MM.1S (cell line): ENCODE measurements at places on chromosomes 1 and 21.

- no peak for DNase-seq
These were observed 96.7 kb upstream of the RGS18 start for GRCh38 chr1:192061556-192061955.

- no peak for DNase-seq
These were observed 11.6 kb upstream of the SESN2 start for GRCh38 chr1:28247612-28248272.

DNA sequence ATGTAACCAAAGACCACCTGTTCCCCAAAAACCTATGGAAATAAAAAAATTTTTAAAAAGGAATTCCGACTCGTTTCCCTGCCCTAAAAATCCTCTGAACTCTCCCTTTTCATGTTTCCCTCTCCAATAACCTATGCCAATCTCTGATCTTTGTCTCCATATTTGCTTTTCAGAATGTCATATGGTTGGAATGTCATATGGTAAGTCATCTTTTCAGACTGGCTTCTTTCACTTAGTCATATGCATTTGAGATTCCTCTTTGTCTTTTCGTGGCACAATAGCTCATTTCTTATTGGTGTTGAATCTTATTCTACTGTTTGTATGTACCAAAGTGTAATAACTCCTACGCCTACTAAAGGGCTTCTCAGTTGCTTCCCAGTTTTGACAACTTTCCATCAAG, 117.5 kb downstream of the BACH1 start:
- DNase-seq = no peak

DNA sequence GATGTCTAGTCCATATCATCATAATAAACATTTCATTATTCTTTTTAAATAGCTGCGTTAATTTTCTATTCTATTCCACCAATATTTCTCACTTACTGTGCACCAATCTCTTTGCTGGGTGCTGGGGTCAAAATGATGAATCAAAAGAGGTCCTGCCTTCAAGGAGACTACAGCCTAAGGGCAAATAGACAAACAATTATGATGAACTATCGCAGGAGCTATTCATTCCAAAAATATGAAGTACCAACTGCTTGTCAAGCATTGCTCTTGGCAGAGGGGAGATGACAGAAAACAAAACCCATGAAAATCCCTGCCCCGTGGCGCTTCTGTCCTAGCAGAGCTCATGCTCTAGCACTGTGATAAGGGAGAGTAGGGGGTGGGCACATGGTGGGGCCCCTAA, 28.8 kb upstream of the SLC26A9 start:
- DNase-seq = no peak

DNA sequence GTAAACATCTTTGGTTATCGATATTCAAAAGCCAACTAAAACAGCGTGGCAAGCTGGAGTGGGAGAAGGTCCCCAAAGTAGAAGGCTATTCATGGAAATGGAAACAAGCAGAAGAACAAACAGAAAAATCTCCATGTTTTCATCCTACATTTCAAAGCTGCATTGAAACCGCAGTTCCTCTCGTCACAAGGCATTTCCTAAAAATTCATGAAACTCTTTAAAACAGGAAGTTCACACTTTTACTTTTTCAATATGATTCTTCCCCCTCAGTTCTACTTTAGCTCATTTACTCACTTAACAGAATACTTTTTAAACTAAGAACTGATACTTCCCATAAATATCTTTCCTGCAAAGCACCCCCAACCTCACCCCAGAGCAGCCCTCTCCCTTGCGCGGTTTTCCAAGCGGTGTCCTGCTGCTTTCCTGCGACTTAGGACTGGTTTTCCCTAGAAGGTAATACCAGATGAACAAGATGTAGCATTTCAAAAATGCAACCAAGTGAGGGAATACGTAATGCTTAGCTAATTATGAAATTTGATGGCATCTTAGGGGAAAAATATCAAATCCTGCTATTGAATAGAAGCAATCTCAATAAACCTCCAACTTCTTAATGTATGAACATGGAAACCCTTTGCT, 228.3 kb upstream of the PKN2 start:
- DNase-seq = no peak

DNA sequence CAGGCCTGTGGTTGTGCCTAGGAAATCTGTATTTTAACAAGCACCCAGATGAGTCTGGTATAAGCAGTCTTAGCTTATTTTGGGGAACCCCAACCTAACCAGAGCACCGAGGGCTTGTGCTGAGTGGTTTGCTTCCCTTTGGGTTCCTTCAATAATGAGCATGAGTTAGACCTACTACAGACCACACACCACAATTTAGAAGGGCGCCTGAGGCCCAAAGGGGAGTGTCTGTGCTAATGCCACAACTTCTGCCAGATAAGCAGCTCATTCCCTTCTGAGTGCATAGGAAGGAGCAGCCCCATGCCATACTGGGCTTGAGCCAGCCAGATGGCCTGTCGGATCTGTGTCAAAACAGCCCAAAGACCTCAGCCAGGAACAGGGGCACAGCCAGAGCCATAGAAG, 15.4 kb upstream of the LSS start:
- no peak for DNase-seq

DNA sequence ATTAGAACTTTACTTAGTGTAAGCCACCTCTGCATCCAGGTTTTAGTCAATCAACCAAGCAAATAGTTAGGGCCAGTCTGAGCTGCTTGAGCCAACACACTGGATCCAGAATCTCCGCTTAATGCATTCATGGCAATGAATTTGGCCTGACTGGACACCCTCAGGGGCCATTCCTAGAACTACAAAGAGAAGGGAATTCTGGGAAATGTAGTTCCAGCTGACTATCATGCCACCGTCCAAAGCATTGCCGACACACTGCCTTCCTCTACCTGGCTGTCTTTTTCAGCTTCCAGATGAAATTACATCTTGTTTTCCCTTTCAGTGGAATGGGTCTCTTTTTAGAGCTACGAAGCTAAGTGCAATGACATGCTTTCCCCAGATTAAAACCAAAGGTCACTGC, 163.0 kb upstream of the IGSF21 start:
- no peak for DNase-seq

DNA sequence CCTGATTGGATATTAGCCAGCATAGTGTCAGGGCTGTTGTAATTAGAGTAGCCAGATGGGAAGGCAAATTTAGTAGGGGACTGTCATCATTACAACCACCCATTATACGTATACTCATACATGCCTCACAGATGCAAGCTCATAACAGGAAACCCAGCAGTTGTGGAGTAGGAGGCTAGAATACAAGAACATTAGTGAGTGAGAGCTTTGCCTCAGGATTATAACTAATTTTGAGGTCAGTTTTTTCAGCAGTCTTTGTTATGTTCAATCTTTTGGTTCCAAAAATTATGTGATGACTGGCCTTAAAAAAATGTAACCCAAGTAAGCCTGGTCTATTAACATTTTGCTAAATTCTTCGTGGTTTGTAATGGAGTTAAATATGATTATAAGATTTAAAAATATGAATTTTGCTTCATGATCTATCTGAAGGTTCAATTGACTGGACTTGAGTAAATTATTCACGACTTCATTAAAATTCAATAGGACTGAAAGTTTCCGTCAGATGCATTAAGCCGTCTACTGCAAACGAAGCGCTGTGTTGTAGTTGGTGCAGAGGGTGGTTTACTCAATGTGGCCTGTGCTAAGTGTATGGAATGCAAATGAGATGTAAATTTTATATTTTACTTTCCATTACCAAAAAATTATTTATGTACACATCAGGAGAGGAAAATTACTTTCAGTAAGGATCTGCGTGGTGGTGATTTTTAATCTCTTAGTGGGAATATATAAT, 48.8 kb downstream of the KCNK1 start:
- DNase-seq = no peak

DNA sequence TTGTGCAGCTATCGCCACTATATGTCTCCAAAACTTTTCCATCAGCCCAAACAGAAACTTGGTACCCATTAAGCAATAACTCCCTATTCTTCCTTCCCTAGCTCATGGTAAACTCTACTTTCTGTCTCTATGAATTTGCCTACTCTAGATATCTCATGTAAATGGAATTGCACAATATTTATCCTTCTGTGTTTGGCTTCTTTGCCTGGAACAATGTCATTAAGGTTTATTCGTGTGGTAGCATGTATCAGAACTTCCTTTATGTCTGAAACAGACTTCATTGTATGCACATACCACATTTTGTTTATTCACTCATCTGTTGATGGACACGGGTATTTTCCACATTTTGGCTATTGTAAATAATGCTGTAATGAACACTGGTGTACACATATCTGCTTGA, 40.7 kb upstream of the CD34 start:
- DNase-seq = no peak

DNA sequence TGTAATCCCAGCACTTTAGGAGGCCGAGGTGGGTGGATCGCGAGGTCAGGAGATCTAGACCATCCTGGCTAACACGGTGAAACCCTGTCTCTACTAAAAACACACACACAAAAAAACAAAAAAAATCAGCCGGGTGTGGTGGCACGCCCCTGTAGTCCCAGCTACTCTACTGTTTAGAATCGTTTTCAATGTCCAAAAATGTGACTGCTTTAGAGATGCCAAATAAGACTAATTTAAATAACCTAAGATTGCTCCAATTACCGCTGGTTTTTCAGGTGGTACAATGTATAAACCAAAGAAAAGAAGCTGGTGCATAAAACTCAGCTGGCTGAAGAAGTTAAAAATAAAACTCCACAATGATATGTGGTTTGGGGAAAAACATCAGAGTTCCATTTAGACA, 132.0 kb downstream of the RERE start:
- no peak for DNase-seq

DNA sequence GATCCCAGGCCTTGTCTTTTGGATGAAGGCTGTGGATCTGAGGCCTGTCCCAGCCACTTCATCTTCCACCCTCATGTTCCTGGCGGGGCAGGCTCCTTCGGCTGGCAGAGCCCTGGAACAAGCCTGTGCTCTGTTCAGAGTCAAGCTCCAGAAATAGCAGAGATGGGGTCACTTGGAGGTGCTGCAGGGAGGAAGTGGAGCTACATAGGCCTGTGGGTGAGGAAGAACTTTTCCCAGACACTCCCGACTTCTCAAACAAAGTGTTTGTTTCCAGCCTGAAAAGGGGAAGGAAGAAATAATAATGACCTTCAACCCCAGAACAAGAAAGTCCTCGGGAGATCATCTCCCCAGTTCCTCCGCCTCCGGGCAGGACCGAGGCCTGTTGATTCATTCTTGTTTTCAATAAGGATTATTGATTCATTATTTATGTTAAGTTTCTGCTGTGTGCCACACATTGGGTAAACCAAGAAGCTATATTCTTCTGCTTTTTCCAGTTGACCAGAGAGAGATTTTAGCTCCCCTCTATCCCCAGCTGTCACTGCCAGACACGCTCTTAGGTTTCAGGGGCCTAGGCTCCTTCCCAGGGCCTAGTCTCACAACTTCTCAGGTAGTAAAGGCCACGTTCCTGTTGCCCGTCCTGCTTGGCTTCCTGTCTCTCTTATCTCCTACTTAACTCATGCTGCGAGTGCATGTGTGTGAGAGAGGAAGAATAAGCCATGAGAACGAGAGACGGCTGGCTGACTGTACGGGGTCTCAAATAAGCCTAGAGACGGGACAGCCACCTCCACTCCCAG, 16.9 kb downstream of the IKBKE start:
- DNase-seq = no peak

DNA sequence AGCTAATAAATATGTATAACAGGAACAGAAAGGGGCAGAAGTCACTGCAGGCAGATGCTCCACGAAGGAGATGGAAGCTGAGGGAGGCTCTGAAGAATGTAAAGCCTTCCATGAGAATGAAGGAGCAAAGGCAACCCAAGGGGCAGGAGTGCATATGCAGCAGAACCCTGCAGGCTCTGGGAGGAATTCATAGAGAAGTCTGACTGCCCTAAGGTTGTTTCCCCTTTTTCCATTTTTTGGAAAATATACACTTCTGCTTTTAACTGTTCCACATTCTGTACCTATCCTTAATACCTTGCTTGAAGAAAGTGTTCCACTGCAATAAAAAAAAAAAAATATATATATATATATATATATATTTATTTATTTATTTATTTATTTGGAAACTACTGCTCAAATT, 69.6 kb downstream of the CD34 start:
- DNase-seq = no peak

DNA sequence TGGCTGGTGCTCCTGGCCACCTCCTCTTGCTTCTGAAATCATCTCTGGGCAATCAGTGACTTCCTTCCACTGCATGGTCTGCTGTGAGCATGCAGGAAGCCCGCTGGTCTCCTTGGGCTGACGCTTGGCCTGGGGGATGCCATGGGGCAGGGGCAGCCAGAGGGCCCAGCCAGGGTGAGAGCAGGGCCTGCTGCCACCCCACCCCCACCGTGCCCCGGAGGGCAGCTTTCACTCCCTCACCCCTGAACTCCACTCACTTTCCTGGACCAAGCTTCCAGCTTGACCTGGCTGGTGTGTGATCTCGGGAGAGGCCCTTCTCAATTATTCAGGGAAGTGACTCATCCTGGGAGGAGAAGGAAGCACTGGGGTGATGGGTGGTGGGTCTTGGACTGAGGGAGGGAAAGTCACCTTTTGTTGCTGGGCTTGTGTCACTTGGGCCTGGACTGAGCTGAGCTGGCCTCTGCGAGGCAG, 270.2 kb upstream of the CSF3R start:
- DNase-seq = no peak

DNA sequence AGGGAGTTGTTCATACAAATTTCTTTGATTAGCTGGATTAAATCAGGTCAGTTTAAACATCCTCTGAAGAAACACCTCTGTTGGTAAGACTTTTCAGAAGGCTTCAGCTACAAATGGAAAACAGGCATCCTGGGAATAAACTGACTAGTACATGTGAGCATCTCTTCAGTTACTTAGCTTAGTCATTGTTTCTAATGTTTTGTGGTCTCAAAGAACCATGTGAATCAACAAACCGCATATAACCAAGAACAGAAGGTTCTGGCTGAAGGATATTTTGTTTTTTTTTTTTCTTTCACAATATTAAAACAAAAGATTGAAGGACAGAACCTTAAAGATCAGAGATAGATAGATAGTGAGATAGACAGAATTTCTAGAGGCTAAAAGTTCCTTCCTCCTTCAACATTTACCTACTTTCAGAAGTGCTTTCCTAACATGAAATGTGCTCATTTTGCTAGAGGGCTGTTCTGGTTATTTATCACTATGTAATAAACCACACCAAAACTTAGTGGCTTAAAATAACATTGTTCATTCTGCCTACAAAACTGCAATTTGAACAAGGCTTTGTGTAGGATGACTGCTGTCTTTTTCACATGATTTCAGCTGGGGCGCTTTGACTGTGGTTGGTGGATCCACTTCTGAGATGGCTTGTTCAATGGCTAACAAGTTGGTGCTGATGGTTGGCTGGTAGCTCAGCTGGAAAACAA, 119.8 kb upstream of the PTGFR start:
- no peak for DNase-seq

GRCh38 chr21:39663066-39663465, 50.3 kb downstream of the B3GALT5 start:
- no peak for DNase-seq

GRCh38 chr1:242847390-242847993, 323.0 kb upstream of the PLD5 start:
- peak; percentile 42 for DNase-seq

GRCh38 chr1:78718566-78718965, 68.9 kb downstream of the IFI44 start:
- DNase-seq = no peak

- no peak for DNase-seq
These were observed 549.5 kb upstream of the OLFM3 start for GRCh38 chr1:102546251-102546650.

GRCh38 chr1:224507771-224508523, 73.3 kb upstream of the WDR26 start:
- no peak for DNase-seq
